ENCODE measurements at places on chromosomes 1 and 21. TPM values are rescaled to one million over a fixed set of nuclear protein-coding genes. Genes with fewer than 3 reads are reported as not detected.

Gene CACNA1S
- total RNA-seq, result not detected

DNA sequence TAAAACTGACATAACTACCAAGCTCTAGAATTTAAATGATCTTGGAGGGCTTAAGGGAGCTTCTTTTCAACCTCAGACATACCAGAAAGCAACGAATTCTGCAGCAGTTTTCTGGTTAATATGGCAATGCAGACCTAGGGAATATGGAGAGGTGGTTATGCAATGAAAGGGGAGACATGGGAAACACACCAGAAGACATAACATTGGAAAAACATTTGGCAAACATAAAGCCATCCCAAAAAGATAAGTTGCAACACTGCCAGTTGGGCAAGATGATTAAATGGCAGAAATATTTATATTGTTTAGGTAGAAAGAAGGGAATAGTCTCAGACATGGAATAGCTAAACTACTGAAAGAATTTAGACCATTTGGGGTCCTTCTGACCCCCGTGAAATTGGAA, 104.5 kb downstream of the KCNJ6 start:
- H3K27me3 ChIP-seq, result no peaks in the 10 kb centered on the region
- H3K4me3 ChIP-seq, result no peak overlapping the region
- H3K4me1 ChIP-seq, result no peaks in the 10 kb centered on the region
- DNase-seq, result no peak

DNA sequence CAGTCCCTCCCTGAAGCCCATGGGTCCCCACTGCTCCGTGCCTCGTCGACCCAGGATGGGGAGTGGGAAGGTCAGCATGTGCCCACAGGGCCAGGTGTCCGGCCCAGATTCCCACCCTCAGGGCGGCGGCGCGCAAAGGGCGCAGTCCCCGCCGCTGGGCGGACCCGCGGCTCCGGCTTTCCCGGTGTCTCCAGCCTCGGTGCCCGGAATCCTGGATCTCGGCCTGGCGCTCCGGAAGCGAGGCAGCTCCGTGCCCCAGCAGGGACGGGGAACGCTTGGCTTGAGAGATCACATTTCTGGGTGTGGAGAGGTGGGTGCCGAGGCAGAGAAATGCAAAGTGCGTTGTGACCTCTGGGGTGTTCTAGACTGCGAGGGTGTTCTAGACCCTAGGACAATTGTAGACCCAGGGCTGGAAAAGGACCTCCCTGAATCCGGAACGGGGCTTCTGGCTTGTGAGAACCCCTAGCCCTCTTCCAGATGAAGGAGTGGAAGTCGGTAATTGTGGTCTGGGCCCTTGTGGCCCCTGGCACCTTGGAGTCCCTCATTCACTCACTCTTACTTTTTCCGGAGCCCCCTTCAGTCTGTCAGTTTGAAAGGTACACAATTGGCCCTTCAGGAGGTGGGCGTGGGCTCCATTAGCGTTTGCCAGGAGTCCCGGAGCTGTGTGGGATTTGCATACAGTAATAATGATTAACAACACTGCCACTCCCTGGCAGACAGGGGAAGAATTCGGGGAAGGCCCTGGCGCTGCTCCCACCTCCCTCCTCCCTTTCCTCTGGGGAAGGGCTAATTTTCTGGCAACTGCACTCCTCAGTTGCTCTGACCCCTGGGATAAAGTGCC, 1.6 kb upstream of the KCND3 start:
- no peaks in the 10 kb centered on the region for H3K36me3 ChIP-seq
- H3K27ac ChIP-seq, result peak overlapping the region; percentile 83
- no peaks in the 10 kb centered on the region for H3K27me3 ChIP-seq
- no peaks in the 10 kb centered on the region for H3K4me1 ChIP-seq

Gene RGS13
- total RNA-seq, result not detected
